ENCODE measurements at places on chromosomes 2 and 18. TPM values are rescaled to one million over a fixed set of nuclear protein-coding genes. Genes with fewer than 3 reads are reported as not detected.

GRCh38 chr2:106034325-106034724 lies 159.8 kb downstream of the UXS1 start:
- no peak for DNase-seq

DNA sequence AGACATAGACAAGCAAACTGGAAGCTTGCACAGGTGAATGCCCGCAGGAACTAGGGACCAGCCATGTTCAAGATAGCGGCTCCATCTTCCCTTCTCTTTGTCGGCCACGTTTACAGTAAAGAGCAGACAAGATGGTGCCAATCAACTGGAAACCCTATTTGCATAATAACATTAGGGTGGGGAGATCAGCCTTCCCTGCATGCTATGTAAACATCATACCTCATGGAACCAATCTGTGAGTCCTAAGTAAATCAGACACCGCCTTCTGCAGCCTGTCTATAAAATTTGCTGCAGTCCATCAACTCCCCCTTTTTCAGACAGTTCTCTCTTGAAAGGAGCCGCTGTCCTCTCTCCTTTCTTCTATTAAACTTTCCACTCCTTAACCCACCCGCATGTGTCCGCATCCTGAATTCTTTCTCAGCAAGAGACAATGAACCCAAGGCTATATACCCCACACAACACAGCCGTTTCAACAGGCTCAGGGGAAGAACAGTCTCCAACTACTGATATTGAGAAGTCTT lies 384.4 kb downstream of the EIPR1 start:
- no peak for DNase-seq

DNA sequence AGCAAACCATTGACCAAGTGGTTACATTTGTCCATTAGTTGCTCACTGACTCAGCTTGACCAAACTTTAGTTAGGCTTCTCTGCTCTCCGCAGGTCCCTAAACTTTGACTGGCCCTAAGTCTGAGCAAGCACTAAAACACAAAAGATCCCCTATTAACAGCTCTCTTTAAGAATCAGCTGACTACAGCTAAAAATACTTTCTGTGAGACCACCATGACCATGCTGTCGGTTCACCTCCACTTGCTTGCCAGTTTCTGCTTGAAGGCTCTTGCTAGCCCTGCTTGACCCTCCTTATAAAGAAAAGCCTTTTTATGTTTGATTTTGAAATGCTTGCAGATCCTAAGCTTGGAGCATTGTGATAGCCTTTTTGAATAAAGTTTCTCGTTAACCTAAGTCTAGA lies 40.4 kb upstream of the RIT2 start:
- no peak for DNase-seq

GRCh38 chr2:204108330-204108751 lies 171.8 kb downstream of the ICOS start:
- DNase-seq = peak; percentile 68

DNA sequence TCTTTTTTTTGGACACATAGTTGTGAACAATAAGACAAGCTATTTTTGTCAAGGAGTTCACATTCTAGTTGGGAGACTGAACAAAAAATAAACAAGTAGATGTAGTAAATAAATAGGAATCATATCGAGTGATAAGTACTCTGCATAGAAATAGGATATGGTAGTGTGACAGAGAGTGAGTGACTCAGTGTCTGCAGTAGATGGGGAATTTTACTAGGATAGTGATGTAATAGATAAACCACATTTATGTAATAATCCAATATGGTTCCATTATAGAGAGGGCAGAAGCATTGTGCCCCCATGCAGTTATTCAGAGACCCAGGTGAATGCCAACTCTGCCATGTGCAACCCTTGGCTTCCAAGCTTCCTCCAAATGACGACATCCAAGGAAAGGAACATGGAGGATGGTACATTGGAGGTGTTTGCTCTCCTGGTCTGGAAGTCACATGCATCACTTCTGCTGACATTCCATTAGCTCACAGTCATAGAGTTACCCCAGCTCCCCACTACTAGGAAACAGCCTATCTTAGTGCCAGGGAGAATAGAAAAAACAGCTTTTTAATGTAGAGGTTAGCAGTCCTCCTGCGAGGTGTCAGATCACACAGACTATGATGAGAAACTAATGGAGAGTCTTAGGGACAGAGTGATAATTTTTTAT lies 595.4 kb downstream of the NYAP2 start:
- no peak for DNase-seq

- peak; percentile 40 for DNase-seq
Measured at GRCh38 chr2:76478266-76479035, 767.7 kb upstream of the GCFC2 start.

DNA sequence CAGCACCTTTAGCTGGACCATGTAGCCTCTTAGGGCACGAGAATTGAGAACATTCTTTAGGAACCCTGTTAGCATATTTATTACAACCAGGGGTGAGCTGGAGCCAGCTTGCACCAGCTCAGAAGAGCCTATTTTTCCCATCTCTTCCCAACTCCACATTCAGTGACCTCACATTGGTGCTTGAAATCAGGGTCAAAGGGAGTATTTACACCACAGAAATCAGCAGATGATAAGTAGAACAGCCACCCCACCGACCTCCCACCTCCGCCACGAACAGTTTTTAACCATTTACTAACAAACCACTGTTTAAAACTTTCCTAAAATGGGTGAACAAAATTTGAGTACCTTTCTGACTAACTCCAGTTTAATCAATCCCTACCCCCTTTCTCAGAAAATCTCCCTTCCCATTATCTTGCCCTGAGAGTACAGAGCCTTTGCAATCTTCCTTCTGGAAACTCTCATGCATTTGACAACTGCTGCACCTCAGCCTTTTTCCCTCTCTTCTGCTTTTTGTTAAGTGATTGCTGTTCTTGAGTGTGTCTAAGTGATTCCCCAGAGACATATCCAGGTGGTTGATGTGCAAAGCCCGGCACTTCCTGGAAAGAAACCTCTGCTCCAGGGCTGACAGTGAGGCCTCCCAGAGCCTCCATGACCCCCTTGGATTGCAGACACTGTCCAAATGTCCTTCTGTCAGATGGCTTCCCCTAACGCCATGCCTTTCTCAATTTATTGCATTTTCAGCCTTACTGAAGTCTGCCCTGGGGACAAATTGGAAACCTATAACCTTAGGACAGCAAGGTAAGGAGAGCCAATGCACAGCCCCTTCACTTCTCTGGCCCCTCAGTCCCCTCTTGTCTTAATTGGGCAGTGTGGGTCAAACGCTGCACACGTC lies 389.5 kb upstream of the TNP1 start:
- DNase-seq = no peak

- DNase-seq = no peak
Measured at GRCh38 chr2:5720426-5720825, 28.2 kb downstream of the SOX11 start.

DNA sequence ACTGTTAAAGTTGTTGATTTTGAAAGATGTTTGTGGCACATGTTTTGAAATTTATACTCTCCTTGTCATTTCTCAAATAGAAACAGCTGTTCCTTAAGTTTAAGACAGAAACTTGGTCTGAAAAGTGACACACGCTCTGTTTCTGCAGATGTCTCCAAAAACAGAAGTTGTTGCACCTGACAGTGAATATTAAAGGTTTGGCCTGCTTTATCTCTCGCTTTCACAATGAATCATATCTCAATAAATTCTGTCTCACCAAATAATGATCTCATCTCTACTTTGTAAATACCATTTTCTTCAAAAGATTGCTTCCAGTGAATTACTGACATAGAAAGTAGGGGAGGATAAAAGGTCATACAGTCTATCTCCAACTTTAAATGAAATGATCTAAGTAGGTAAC lies 294.9 kb upstream of the SYT4 start:
- DNase-seq = no peak

- DNase-seq = no peak
Measured at GRCh38 chr18:63152791-63153190, 166.8 kb downstream of the BCL2 start.

- peak; percentile 59 for DNase-seq
Measured at GRCh38 chr18:77320971-77321559, 71.4 kb downstream of the GALR1 start.

DNA sequence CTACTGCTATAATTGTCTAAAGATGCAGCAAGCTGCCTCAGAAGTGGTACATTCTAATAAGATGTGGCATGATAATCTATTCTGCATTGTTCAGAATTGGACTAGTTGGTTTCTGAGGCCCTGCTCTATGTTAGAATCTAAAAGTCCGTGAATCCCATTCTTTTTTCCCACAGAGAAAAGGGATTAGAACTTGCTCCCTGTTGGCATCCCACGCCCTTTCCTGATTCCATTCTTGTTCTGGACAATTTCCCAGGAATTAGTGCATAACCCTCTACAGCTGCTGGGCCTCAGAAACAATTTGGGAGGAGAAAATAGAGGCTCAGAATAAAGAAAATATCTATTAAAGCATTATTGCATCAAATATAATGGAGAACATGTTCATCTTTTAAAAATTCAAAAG lies 282.7 kb downstream of the NRXN1 start:
- peak; percentile 43 for DNase-seq

DNA sequence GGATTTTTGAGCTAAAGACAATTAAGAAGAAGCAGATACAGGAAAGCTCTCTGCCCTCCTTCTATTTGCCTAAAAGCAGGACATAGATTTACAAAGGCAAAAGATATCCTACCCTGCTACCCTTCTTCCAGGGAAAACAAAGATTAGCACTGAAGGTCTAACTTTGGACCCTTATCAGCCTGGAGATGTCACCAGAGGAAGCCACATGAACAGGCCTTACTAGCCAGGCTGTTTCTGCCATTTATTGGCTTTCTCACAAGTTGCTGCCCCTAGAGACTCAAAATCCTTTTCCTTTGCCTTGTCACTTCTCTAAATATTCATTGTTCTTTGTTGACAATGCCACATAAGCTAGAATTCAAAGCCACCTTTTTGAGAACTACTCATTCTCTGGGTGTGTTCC lies 147.3 kb downstream of the B3GNT2 start:
- DNase-seq = no peak

DNA sequence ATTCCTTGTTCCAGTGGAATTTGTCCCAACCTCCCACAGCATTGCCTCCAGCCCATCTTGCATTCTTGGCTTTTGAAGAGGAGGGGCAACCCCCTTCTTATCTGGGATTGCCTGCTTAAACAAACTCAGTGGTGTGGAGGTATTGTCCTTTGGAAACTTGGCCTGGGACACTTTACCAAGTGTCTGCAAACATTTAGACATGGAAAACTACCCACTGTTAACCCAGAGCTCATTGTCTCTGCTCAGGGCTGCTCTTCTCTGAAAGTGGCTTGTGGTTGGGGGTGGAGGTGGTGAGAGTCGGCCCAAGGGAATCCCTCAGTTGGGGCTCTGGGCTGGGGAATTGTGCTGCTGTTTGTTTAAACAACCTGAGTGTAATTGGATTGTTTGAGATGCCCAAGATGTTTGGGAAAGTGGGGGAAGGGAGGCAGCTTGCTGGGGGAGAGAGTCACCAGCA lies 178.3 kb upstream of the GATA6 start:
- no peak for DNase-seq

DNA sequence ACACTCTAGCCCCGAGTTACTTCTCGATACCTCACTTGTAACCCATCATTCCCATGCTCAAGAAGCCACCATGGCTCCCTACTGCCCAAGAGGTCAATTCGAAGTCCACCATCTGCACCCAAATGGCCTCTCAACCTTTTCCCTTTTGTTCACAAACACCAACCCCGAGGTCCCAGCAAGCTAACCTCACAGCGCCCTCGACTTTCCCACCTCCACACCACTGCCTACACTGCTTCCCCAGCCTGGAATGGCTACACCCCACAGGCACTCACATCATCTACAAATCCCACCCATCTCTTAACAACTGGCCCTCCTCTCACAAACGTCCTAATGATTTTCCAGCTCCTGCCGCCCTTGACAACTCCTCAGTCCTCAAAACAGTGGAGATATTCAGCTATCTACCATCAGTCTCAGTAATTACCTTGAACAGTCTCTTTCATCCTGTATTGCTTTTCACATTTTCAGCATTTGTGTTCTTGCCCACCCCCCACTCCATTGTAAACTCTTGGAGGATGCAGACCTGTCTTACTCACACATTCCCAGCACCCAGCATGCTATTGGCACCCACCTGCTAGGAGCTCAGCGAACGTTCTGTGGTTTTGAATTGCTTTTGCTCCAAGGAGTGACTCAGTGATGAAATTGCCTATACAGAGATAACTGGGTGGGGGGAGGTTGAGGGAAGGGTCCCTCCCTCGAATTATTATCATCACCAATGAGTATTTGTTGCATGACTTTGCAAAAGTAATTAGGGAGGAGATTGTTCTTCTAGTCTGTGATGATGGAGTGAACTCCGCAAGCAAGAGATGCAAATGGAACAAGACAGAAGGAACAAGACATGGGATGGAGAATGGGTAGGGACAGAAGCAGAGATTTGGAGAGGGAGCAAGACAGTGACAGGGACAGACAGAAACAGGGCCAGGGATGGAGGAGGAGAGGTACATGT lies 106.8 kb downstream of the CYP26B1 start:
- DNase-seq = no peak

GRCh38 chr2:30645745-30646119 lies 161.5 kb downstream of the CAPN13 start:
- DNase-seq = no peak

DNA sequence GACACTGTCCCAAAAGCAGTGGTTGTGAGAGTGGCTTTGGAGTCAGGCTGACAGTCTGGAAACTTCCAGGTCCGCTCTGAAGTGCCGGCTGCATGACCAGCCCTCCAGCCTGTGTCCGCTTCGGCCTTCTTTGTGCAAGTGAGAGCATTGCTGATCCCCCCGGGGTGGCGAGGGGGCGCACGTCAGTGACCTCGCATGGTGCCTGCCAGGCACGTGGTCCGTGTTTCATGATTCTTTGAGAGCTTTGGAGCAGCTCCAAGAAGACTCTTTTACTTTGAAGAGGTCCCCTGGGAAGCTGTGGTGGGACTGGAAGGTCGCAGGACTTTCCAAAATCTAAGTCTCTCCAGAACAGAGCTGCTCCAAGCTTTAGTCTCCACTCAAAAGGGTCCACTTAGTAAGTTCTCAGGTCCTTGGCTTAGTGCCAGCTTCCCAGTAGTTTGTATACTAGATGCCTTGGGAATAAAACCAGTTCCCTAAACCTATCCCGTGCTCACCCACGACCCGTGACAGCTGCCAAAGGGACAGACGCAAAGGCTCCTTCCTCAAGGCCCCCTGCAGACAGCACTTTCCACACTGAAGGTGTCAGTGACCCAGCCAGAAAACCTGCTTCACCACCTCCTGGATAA lies 68.8 kb downstream of the ADI1 start:
- DNase-seq = no peak

GRCh38 chr2:234326694-234327093 lies 170.2 kb downstream of the ARL4C start:
- no peak for DNase-seq

The HOXD1 gene
- polyA plus RNA-seq = 1.6 TPM

The LYG2 gene
- polyA plus RNA-seq = not detected

The CCDC121 gene
- polyA plus RNA-seq = 7.1 TPM

The LRRC30 gene
- polyA plus RNA-seq = 4.1 TPM

The UGT1A5 gene
- not detected for polyA plus RNA-seq

The C2orf66 gene
- polyA plus RNA-seq = not detected

The POU3F3 gene
- polyA plus RNA-seq = 0.29 TPM
